ENCODE measurements at places on chromosomes 2 and 18.

DNA sequence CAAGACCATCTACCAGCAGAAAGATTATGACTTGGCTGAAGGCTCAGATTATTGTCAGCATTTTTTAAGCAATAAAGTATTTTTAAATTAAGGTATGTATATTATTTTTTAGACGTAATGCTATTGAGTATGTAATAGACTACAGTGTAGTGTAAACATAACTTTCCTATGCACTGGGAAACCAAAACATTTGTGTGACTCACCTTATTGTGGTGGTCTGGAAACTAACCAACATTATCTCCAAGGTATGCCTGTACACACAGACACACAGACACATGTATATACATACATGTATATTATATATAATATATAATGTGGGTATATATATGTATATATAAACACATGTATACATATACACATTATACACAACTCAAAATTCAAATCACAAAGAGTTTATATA, 9.1 kb upstream of the TMEFF2 start:
- DNase-seq: no peak

GRCh38 chr18:49563130-49563540, 1.3 kb downstream of the LIPG start:
- no peak for DNase-seq

- DNase-seq: no peak
These were observed 278.3 kb downstream of the EIPR1 start for GRCh38 chr2:3099145-3099859.

GRCh38 chr2:128445523-128445900, 126.8 kb upstream of the HS6ST1 start:
- no peak for DNase-seq

DNA sequence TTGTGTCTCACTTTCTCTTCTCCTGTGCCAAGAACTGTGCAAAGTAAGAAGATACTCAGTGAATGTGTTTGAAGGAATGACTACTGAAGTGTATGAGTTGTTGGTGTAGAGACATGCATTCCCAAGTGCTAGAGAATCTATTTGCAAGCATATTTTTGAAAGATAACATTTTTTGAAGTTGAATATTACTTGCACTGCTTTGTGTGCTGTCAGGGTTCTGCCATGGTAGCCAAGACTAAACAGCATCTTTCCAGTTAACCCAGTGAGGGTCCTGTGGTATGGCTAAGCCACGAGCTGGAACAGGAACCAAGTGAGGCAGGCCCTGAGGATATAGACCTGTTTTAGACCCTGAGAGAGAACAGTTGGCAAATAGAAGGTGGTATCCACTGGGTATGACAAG, 35.2 kb upstream of the EFEMP1 start:
- no peak for DNase-seq

DNA sequence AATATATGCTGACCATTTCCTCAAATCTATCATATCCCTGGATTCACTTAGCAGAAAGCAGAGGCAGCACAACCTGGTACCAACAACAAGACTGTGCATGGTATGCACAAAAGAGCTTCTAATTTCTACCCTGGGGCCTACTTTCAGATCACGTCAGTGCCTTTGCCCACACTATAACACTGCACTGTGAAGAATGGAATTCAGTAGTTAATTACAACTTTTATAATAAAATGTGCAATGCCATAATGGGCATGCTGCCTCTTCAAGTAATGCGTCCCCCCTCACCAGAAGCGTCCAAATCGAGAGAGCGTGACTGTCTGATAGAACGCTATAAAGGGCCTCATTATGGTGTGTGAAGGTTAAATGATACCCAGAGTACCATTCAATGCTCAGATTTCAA, 328.1 kb upstream of the PKDCC start:
- DNase-seq: no peak

DNA sequence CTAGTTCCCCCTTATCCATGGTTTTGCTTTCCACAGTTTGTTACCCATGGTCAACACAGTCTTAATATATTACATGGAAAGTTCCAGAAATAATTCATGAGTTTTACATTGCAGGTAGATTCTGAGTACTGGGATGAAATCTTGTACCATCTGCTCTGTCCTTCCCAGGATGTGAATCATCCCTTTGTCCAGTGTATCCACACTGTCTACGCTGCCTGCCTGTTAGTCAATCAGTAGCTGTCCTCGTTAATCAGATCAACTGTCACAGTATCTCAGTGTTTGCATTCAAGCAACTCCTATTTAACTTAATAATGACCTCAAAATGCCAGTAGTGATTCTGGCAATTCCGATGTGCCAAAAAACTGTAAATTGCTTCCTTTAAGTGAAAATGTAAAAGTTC, 76.3 kb downstream of the DYNC1I2 start:
- no peak for DNase-seq

DNA sequence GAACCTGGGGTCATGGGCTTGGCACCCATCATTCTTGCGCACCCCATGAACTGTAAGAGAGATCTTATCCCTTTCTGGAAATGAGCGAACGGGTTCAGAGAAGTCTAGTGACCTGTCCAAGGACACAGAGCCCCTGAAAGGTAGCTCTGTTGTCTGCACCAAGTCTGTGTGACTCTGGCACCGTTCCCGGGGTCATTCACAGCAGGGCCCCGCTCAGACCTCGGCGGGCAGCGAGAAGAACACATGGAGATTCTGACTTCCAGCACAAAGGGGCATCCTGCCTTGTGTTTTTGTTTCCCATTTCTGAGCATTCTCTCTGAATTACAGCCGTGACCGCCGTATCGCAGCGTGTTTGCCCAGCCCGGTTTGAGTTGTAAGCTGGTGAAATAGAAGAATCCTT, 231.7 kb downstream of the KLHL29 start:
- DNase-seq: no peak

DNA sequence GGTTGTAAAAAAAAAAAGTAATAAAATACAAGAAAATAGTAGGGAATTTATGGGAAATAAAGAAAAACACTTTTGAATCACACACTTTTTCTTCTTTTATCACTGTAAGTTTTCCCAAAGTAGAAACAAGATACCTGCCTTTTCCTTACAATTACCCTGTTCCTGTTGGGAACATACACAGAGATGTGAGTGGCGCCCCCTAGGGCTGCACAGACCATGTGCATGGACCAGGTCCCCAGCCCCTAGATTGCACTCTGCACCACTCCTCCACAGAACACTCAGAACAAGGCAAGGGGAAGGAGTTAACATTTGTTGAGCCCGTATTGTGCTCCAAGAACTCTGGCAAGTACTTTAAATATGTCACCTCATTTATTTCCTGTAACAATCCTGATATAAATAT, 118.7 kb upstream of the NRP2 start:
- DNase-seq: no peak

GRCh38 chr2:63977904-63978303, 41.3 kb downstream of the VPS54 start:
- DNase-seq: no peak

GRCh38 chr18:49178736-49179135, 228.0 kb upstream of the SMAD7 start:
- DNase-seq: no peak

DNA sequence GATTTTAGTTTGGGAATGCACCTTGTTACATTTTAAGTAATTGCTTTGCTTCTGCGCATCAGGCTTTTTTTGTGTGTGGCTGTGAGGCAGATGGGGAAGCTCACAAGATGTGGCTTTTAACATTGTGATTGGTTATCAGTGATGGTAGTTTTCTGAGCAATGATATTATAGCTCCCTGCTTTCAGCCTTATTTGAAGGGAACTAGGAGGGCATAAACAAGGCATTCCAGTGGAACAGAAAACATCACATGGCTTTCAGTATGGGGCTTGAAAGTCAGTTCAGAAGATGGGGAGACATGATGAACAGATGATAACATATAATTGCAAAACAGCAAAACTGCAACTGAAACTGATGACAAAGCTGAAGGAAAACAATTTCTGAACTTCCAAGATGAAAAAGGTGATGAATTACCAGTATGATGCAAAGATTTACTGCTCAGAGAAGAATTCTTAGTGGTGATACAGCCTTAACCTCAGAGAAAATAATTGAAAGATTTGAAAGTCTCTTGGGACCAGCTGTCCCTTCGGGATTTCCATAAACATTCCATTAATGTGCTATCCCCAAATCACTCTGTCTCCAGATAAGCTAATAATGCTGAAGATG, 439.7 kb downstream of the RND3 start:
- DNase-seq: no peak

DNA sequence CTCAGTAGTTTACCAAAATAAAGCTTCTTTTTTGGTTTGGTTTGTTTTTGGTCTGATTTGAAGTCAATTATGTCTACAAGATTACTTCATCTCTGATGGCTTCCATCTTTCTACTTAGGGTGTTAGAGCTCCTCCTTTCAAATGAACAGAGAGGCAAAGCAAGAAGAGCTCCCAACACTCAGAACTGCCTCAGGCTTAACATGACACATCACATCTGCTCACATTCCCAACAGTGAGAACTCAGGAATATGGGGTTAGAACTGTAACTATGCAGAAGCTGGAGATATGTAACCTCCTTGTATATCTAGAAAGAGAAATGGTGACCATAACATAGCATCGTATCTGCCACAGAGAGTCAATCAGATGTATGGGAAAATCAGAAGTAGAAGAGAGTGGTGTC, 11.4 kb upstream of the LRATD1 start:
- no peak for DNase-seq

- DNase-seq: no peak
These were observed 207.0 kb upstream of the VWC2L start for GRCh38 chr2:214203744-214204289.

- DNase-seq: no peak
These were observed 73.5 kb downstream of the VAPA start for GRCh38 chr18:9987345-9987744.

DNA sequence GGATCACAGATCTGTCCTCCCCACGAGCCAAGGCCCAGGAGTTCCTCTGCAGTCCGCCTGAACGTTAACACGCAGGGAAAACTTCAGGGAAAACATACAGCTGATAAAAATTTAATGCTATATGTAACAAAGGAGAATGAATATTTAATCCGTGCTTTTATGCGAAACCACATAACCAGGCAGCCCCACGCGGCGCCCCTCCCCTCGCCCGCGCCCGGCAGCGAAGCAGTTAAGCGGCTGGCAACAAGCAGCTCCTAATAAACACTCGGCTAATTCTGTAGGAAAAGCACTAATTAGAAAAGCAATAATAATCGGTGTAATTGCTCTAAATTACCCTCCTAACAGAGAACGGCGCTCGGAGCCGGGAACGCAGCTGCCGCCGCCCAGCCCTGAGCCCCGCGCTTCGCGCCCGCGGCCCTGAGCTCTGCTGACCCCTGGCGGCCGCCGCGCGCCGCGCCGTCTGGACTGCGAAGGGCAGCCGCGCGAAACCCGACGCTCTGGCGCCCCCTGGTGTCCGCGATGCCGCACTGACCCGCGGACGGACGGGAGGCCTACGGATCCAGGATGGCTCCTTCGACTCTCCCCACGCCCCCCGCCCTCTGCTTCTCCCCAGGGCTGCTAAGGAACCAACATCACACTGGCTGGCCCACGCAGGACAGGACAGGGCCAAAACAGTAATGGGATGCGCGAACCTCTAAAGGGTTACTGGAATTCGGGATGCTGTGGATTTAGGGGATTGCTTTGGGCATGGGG, 181.4 kb downstream of the SMAD2 start:
- peak; percentile 96 for DNase-seq

GRCh38 chr2:156474401-156474800, 38.2 kb downstream of the GPD2 start:
- no peak for DNase-seq

- DNase-seq: no peak
These were observed 135.3 kb downstream of the MAIP1 start for GRCh38 chr2:200090683-200091082.

DNA sequence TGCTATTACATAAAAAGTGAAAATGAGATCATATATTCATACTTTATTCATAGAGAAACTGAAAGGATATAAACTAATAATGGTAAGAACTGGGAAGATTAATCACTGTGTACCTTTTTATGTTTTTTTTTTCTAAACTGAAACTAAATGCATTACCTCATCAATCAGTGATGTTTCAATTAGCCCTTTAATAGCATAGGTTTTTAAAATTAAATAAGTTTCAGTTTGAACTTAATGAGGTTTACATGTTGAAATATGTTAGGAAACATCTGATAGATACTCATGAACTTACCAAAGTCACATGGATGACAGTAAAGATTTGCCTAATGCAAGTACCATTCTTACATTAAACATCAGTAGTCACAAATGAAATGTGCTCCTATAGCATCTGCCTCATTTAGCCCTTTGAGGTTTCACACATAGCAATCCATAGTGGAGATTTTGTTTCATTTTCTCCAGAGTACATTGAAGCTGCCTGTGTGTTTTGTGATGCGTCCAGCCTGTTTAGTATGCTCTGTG, 8.9 kb downstream of the MAPRE2 start:
- no peak for DNase-seq

GRCh38 chr18:2716394-2717326, 61.1 kb downstream of the SMCHD1 start:
- DNase-seq: no peak

GRCh38 chr2:237759176-237759575, 39.4 kb upstream of the RBM44 start:
- no peak for DNase-seq

DNA sequence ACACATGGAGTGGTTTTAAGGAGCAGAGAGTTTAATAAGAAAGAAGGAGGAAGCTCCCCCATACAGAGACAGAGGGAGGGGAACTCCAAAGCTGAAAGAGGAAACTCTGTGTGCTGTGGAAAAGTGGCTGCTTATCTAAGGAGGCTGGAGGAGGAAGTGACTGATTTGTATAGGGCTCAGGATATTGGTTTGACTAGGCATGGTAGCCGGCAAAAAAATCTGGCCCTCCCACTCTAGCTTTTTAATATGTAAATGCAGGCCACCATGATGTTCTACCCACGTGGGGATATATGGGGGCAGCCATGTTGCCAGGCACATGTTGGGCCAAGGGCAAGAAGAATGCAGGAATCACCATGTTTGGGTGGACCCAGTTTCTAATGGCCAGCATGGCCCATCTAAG, 64.3 kb downstream of the HNMT start:
- no peak for DNase-seq

DNA sequence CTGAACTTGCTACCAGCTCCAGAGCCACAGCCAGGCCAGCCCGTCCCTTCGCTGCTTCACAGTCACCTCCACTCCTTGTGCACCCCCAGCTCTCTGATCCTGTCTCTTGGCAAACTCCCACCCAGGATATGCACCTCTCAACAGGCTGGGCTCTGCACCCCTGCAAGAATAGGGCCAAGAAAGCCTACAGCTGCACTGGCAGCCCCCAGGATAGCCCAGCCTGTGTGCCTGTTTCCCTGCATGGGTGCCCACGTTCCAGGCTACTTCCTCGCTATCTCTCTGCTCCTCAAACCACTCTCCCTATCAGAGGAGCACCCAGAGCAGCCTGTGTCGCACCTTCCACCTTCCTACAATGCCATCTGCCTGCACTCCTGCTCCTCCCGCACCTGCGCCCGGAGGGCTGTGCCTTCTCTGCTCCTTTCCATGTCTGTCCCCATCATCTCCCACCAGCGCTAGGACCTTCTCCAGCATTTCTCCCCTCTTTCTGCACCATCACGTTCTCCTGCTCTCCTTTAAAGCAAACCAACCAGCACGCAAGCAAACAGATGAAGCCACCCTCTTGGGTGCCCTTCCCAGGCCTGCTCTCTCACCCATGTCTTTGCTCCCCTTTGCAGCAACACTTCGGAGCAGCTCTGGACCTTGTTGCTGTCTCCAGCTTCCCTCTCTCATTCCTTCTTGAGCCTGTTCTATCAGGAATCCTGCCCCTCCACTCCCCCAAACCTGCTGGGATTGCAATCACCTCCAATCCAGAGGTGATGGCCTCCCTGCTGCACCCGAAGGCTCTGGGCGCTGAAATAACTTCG, 313.2 kb upstream of the HS6ST1 start:
- no peak for DNase-seq

Data from memory B cell (primary cell).